ENCODE measurements at places on chromosomes 2 and 18.

DNA sequence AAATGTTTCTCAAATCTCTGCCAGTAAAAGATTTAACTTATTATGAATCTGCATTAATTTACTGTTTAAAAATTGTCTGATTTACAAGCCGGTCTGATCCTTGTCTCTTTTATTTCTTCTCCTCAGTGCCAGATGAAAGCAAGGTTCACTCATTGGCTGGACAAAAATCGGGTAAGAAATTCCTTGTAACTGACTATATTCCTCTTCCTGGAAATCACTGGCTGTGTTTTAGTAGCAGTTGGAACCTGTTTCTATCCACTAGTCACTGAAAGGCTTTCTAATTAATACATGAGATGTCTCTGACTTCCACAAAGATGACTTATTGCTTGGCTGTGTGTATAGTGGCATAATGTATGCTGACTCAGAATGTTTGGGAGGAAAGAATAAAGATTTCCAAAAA is 436.6 kb upstream of the NRP2 start:
- no peak for DNase-seq

- DNase-seq: no peak
These were observed 79.6 kb downstream of the USP40 start for GRCh38 chr2:233486778-233487552.

DNA sequence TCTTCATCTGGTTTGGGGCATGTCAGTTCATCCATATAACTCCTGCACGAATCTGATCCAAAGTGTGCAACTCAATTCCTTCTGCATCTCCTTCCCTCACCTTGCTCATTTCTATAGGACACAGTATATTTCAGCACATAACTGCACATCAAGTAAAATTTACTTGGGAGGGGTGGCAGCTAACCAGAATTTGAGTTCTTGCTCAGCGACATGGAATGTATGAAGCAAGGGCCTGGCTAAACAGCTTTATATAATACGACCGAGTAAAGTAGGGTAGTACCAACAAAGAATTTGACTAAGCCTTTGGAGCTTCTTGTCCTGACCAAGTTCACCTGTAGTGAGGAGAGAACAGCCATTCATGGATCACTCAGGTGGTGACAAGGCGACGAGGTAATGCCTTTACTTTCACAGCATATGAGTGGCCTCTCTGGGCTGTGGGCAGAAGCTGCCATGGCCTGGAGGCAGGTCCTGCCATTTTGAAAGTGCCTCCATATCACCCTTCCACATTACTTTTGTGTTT is 570.2 kb upstream of the TNP1 start:
- no peak for DNase-seq

GRCh38 chr2:172234716-172235691 is 132.3 kb upstream of the DLX2 start:
- no peak for DNase-seq

- no peak for DNase-seq
These were observed 27.3 kb upstream of the EVA1A start for GRCh38 chr2:75587954-75588587.

DNA sequence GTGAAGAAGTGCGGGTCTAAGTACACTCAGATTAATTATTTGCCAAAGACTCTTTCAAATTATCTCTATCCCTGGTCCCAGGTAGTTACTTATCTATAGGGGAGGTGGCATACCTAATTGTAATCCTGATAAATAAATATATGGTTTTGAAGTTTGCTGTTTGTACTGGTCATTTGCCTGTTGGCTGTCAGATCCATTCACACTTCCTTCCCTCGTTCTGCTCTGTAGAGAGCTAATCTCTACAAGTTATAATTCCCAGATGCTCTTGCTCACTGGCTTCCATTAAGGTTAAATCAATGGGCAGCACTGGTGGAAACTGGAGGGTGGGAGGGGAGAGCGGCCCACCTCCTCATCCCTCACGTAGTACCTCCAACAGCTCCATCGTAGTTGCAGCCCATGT is 447.1 kb downstream of the TXNL1 start:
- no peak for DNase-seq
